ENCODE measurements at places on chromosomes 11 and 22.

- DNase-seq = no peak
These were observed 238.4 kb upstream of the FAT3 start for GRCh38 chr11:91986218-91986617.

- DNase-seq = no peak
These were observed 50.2 kb downstream of the MYH9 start for GRCh38 chr22:36337365-36338130.

GRCh38 chr11:104531075-104531474, 367.1 kb upstream of the PDGFD start:
- DNase-seq = peak; percentile 55

- DNase-seq = no peak
These were observed 562.6 kb upstream of the ANO3 start for GRCh38 chr11:25769287-25769686.

- DNase-seq = no peak
These were observed 40.8 kb downstream of the MAP6 start for GRCh38 chr11:75627906-75628668.

GRCh38 chr11:63510360-63511047, 4.6 kb downstream of the LGALS12 start:
- DNase-seq = no peak

DNA sequence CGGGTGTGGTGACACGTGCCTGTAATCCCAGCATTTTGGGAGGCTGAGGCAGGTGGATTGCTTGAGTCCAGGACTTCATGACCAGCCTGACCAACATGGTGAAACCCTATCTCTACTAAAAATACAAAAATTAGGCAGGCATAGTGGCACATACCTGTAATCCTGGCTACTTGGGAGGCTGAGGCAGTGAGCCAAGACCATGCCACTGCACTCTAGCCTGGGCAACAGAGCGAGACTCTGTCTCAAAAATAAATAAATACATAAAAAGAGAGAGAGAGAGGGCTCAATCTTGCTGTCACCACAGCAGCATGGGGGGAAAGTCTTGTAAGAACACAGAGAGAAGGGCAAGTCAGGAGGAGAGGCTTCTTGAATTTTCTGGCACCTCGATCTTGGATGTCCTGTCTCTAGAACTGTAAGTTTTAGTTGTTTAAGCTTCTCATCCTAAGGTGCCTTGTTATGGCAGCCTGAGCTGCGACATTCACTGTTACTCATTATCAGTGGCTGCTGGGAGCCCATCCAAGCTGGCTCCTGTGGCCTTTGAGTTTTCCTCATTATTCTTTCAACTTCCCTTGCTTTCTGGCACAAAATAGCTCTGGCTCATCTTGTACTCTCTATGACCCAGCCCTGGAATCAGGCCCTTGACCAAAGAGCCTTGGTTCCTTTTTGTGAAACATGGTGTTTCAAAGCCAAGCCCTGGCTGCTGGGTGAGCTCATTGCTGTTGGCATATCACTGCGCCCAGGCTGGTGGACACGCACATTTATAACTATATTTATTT, 8.0 kb upstream of the PSMC3 start:
- no peak for DNase-seq

GRCh38 chr22:25447067-25447685, 117.3 kb upstream of the GRK3 start:
- no peak for DNase-seq

DNA sequence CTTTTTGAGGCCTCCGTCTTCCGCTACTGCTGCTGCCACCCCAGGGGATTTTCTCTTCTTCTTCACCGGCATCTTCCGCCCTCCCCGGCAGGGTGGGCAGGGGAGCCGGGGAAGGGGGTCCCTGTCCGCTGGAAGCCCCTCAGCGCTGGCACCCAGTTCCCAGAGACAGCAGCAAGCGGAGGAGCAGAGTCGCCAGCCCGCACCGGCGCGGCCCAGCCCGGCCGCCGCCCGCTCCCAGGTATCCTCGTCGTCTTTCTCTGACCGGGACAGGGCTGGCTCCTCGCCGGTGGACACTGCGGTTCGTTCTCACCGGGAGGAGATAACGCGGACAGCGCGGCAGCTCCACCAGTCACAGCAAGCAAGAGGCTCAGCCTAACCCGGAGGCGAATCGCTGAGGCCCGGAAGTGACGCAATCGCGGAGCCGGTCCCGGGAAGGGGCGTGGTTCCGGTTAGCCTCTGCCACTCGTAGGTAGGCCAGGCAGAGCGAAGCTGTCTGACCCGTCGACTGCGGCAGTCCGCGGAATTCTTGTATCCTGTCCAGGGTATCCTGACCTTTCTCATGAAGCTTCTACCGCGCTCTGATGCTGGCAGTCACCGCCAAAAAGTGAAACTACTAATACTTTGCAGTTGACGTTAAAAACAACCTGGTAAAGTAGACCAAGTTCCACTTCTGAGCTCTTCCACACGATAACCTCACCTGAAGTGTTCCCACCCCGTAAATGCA, at the start of gene DCUN1D5:
DCUN1D5 (minus strand) TSS at position 360 of the 724 bp plus-strand sequence; CDS start at position 72, 288 bp downstream.
- DNase-seq = peak; percentile 84

DNA sequence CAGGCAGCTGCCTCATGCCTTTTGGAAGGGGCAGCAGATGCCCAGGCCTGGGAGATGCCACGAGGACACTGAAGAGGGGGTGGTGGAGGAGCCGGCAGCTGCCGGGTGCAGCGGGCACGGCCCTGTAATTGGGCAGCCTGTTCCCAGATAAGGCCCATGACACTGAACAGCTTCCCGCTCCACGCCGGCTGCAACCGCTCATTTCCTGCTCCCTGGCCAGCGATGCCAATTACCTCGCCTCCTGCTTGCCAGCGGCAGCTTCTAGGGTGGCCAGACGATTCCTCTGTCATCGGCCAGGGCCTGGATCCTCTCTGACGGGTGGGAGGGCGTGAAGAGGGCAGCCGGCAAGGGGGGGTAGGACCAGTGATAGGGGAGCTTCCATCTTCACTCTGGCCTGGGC, 22.8 kb downstream of the FLRT1 start:
- DNase-seq = no peak

GRCh38 chr11:74412321-74412720, 14.1 kb upstream of the PGM2L1 start:
- no peak for DNase-seq

GRCh38 chr11:47869544-47870393, 21.6 kb upstream of the NUP160 start:
- DNase-seq = no peak

- DNase-seq = no peak
These were observed 17.6 kb downstream of the MAP6 start for GRCh38 chr11:75651218-75651617.

- no peak for DNase-seq
These were observed 53.7 kb upstream of the SPTBN2 start for GRCh38 chr11:66782726-66783125.

DNA sequence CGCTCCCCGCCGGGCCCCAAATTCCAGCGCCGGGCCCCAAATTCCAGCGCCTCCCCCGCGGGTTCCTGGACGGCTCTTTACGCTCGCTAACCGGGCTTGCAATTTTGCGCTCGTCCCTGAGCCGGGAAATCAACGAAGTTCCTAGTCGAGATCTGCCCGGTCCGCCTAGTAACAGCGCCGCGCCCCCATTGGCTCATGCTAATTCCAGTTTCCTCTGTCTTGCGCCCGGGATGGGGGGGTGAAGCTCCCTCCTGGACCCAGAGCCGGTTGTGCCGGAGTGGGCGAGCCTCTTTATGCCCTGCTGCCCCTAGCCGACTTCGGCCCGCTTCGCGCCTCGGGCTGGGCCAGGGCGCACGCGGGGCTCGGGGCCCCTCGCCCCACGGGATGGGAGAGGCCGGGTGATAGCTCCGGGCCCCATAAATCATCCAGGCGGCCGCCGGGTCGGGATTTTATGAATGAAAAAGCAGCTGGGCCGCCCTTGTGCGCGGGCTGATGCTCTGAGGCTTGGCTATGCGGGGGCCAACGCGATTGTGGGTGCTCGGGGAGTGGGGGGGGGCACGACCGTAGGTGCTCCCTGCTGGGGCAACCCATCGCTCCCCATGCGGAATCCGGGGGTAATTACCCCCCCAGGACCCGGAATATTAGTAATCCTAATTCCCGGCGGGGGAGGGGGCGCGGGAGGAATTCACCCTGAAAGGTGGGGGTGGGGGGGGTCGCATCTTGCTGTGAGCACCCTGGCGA, 1.8 kb upstream of the CCND1 start:
- DNase-seq = peak; percentile 29

- no peak for DNase-seq
These were observed 7.5 kb downstream of the CTTN start for GRCh38 chr11:70405679-70406395.

DNA sequence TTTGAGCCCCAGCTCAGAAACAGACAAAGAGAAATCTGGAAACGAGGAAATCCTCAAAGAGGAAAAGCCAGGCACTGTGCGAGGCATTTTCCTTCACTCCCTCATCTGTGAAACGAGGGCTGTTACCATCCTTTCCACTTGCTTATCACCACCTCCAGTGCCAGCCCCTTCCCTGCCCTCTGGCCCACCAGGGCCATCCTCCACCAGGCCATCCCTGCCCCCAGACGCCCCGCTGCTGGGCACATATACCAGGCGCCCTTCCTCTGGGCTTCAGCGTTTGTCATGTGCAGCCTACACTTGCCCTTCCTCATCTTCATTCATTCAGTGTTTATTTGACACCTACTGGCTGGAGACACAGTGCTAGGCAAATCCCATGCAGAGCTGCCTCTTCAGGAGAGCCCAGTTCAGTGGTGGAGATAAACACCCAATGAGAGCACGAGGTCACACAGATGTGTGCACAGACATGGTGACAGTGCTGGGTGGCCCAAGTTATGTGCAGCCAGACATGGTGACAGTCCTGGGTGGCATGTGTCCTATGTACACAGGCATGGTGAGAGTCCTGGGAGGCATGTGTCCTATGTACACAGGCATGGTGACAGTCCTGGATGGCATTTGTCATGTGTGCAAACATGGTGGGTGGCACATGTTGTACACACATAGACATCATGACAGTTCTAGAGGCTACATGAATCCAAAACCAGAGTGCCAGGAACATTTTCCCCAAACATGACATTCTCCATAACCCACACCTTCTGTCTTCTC, 9.7 kb downstream of the SPTBN2 start:
- no peak for DNase-seq

DNA sequence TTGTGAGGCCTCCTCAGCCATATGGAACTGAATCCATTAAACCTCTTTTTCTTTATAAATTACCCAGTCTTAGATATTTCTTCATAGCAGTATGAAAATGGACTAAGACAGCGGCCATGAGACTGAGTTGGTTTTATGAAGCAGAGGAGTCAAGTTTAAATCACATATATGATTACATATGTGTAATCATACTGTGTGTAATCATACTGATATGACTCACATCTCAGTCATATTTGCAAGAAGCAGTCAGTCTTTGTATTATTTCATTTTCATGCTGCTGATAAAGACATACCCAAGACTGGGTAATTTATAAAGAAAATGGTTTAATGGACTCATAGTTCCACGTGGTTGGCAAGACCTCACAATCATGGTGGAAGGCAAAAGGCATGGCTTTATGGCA, 89.8 kb downstream of the SYT9 start:
- DNase-seq = no peak

DNA sequence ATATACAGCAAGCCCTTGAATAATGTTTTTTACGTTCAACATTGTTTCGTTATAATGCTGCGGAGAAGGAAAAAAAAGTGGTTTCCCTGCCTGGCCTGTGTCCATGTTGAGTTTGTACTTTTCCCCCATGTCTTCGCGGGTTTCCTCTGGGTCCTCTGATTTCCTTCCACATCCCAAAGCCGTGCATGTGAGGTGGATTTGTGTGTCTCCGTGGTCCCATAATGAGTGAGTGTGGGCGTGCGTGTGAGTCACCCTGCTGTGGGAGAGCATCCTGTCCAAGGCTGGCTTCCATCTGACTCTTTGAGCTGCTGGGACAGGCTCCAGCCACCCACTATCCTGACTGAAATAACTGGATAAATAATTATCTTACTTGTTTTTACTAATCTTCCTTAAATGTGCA, 29.6 kb upstream of the SNX19 start:
- no peak for DNase-seq

DNA sequence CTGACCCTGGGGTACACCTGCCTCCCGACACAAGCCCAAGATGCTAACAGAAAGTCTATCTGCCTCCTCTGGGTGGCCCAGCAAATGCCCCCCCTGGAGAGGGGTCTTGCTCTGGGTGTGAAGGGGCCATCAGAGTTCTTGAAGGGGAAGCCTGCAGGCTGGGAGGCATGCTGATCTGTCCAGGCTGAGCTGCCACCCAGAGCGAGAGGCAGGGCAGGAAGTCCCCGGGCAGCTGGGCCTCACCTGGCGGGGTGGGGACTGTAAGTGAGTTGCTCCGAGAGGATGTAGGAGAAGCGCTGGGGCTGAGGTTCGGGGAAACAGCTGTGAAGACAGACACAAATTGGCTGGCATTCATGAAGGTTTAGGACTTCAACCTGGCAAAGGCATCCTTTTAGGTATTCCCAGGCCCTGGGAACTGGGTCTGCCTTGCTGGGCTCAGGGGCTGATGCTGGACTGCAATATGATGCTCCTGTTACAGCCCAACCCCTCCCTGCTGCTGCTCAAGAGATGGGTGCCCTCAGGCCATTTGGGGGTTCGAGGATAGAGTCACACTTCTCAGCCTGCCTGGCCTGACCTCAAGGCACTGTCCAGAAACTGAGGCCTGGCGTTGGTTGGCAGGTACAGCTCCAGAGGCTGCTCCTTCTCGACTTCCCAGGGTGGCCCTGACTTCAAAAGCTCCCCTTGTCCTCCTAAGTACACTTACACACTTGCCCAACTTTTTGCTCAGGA, 60.2 kb upstream of the LYVE1 start:
- DNase-seq = no peak

- DNase-seq = no peak
These were observed 4.6 kb downstream of the PDGFD start for GRCh38 chr11:104159356-104159755.

DNA sequence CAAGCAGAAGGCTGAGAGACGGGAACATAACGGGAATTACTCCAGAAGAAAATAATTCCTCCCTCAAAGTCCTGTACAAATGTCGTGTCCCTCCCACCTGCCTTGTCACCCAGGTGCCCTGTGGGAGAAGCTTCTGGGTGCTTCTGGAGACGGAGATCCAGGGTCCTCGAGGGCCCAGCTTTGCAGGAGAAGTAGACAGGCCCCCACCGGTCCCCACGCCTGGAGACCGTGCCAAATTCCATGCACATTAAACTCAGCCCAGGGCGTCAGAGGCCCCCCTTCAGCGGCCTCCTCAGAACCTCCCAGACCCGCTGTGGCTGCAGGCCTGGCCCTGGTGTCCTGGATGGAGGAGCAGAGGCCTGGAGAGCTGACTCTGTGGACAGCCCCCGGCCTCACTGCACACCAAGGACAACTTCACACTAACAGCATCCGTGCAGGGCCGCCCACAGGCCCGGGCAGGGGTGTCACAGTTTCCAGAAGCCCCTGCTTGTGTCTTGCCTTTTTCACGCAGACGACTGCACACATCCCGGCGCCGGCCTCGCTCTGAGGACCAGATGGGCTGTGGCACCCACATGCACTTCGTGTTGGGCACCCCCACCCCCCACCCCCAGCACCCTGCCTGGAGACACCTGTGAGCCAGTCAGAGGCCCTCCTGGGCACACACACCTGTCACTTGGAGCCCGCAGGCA, 734.3 kb downstream of the BRD1 start:
- no peak for DNase-seq

- DNase-seq = no peak
These were observed 15.3 kb upstream of the TEF start for GRCh38 chr22:41366323-41367029.
